ENCODE measurements at places on chromosomes 1 and 21.
A peak's percentile ranks its signal among the peaks of the same experiment; 100 is the strongest.

GRCh38 chr1:224182057-224182865, 779 bp upstream of the DEGS1 start:
- DNase-seq, result peak; percentile 40

DNA sequence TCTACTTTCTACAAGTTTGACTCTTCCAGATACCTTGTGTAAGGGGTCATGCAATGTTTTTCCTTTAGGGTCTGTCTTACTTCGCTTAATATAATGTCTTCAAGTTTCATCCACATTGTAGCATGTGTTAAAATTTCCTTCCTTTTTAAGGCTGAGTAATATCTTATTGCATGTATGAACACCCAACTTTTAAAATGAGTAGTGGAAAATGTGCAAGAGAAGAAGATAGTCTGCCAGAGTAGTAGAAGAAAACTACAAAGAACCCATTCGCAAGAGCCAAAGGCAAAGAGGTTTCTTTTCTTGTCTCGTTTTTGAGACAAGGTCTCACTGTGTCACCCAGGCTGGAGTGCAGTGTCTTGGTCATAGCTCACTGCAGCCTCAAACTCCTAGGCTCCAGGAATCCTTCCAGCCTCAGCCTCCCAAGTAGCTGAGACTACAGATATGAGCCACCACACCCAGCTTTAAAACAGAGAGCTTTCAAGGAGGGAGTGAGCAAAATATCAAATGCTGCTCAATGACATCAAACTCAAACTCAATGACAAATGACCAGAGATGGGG, 9.4 kb downstream of the IL23R start:
- DNase-seq, result no peak

- peak; percentile 7 for DNase-seq
Measured at GRCh38 chr1:65717815-65718454, 74.8 kb upstream of the PDE4B start.

- DNase-seq, result no peak
Measured at GRCh38 chr1:39569034-39569433, 7.6 kb downstream of the PABPC4 start.

GRCh38 chr1:60903591-60903990, 178.8 kb upstream of the NFIA start:
- DNase-seq, result no peak

DNA sequence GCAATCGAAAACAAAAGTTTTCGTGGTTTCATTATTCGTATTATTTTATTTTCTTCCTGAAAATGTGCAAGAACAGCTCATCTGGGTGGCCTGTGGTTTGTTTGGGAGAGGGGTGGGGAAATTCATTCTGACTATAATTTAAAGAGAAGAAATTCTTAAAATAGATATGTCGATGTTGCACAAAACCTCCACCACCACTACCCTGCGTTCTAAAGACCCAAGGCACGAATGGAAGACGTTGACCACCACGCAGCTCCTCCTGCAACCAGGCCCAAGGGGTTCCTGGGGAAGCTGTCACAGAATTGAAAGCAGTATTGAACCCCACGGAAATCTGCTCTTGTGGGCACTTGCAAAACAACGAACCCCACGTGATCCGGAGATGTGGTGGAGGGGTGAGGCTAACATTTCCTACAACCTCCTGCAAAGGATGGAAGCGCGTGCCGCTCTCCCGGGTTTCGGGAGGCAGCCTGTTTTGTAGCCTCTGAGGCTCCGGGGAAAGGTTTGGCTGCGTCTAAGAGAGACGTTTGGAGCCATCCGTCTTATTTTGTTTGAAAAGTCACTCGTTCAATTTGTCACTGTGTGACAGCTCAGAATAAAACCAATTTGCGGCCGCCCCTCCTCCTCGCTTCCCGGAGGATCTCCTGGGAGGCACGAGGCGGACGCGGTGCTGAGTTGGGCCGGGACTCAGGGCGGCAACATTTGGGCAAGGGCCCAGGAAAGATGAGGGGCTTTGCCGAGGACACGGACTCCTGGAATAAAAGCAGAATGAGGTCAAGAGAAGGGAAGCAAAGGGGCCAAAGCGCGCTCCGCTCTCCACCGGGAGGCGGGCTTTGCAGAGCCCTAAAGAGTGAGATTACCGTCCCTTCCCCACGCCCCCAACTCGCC, 810 bp upstream of the HLX start:
- DNase-seq, result no peak

DNA sequence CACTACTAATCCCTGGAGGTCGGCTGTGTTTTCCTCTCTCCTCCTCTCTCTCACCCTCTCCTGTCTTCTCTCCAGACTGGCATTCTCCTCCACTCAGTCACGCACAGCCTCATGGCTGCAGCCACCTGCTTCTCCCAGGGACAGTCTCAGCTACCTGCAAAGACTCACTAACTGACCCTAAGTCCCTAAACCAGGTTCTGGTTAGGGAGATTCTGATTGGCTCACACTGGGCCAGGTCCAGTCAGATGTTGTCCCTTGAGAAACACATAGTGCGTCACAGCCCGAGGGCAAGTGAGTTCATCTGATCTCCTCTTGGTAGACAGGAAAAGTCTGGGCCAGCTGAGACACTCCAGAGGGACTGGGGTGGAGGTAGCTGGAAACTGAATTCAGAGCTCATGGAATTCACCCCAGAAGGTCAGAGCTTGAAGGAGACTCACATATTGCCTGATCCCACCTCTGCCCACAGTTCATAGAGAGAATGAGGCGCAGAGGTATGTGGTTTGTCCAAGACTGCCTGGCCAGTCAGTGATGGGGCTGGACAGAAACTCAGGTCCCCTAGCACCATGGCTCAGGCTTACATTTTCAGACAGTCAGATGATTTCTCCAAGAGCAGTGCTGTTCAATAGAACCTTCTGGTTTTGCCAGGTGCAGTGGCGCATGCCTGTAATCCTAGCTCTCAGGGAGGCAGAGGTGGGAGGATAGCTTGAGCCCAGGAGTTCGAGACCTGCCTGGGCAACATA, 40.4 kb upstream of the RPL11 start:
- DNase-seq, result no peak

DNA sequence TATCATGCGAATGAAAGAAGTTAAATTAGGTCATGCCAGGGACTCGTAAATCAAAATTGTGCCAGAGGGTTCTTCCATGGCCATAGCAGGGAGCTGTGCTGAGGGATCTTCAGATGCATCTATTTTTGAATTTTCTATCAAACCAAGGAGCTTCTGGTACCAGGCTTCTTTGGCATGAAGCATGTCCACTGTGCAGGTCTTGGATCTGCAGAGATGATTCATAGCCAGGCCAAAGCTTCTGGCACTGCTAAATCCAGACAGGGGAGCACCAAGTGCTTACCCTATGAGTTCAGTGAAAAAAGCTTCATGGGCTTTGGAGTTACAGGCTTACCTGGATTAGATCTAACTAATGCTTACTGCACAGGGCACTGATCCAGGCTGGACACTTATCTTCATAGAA, 154.2 kb upstream of the DAB1 start:
- DNase-seq, result no peak

DNA sequence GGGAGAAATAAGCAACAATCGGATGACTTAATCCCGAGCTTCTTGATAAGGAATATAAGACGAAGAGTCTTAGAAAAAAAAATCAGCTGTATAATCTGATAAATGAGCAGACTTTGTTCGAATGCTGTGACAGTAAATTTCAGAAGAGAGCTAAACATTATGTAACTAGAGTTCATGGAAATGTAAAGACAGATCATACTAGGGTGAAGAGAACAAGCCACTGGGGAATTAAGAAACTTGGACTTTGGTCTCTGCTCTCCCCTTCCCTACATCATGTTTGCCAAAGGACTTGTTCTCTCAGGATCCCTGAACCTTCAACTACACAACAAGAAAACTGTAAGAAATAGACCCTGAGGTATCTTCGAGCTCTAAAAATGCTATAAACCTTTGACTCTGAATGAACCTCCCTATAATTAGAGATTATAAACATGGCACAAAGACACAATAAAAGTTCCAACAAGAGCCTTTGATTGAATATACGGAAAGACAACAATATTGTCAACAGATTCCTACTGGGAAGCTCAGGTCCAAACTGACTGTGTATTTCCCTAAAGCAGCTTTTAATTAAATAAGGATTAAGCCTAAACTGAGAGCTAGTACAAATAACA, 27.5 kb downstream of the FRRS1 start:
- DNase-seq, result no peak

DNA sequence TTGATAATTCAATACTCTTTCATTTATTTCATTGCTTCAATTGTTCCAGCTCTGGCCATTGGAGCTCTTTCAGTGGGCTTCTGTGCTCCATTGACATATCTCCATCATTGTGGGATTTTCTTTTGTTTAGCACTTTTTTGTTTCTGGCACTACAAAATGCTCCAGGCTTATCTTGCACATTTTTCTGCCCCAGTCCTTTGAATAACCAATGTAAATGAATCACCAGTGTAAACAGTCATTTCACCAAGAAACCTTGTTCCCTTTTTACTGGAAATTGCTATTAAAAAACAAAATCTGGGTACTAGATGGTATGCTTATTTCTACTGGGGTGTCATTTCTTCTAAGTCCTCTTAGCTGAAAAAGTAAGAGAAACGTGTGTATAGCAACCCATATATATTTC, 173.0 kb upstream of the LYPLAL1 start:
- no peak for DNase-seq

GRCh38 chr1:75632350-75632949, 21.5 kb upstream of the SLC44A5 start:
- DNase-seq, result peak; percentile 38

DNA sequence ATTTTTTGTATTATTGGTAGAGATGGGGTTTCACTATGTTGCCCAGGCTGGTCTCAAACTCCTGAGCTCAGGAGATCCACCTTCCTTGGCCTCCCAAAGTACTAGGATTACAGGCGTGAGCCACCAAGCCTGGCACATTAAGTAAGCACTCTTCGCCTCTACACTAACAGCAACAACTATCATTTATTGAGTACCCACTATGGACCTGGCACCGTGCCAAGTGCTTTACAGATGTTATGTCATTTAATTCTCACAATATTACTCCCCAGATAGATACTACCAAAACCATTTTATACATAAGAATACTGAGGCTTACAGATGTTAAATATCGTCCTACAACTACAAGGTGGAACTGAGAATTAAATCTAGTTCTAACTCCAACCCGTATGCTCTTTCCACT, 50.1 kb downstream of the TUT4 start:
- DNase-seq, result no peak

DNA sequence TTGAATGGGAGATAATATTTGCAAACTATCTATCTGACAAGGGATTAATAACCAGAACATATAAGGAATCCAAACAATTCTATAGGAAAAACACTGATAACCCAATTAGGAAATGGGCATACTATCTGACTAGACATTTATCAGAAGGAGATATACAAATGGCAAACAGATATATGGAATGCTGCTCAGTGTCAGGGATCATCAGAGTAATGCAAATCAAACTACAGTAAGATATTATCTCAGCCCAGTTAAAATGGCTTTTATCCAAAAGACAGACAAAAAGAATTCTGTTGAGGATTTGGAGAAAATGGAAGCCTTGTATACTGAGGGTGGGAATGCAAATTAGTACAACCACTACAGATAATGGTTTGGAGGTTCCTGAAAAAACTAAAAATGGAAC, 758.0 kb upstream of the B3GALT2 start:
- no peak for DNase-seq

GRCh38 chr1:245871915-245872314, 635.2 kb downstream of the SMYD3 start:
- no peak for DNase-seq

GRCh38 chr1:14737561-14738094, 139.1 kb downstream of the KAZN start:
- no peak for DNase-seq

DNA sequence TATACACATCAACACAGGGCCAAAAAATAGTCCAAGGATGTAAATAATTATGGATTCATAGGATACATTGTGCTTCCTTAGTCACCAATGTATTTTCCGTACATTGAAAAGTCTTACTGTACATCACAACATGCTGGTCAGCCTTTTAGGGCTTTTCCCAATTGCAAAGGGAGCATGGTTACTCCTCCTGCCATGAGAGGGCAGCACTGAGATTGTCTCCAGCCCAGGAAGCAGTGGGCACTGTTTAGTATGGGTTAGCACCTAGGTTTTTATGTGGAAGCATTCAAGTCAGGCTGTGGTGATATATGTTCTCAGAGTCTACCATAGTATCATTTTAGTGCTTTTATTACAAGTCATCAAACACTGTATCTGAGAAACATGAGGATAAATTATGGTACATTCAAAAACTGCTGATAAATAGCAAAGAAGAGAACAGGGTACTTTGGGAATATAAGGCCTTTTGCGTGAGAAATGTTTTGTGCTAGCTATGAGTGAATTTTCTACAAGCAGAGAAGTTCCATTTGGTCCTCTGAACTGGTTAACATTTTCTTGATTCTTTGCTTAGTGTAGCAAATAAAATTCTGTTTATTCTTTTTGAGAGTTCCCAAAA, 34.0 kb downstream of the ST6GALNAC5 start:
- DNase-seq, result peak; percentile 62

GRCh38 chr1:113217447-113218208, 144.6 kb downstream of the LRIG2 start:
- no peak for DNase-seq

DNA sequence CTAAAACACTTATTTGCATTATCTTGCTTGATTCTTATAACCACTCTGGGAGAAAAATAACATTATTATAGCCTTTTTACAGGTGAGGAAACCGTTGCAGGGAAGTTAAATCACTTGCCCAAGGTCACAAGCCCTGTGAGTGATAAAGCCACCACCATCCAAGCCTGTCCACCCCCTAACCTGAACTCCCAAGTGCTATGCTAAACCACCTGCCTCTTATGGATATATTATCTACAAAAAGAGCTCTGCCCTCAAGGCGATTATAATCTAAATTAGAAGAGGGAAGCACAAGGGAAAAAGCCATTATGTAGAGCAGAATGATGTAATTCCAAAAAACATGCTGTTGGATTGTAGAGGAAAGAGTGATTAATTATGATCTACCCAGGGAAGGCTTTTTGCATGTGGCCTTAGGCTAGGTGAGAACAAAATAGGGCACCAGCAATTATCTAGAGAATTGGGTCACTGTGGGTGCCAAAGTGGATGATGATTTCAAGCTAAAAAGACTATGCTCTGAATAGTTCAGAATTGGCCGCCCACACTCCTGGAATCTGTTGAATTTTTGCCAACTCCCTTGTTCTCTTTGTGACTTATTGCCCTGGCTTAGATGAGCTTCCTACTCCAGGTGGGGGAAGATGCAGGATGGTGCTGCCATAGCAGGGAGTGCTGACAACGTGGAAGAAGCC, 205.3 kb downstream of the FGGY start:
- no peak for DNase-seq

DNA sequence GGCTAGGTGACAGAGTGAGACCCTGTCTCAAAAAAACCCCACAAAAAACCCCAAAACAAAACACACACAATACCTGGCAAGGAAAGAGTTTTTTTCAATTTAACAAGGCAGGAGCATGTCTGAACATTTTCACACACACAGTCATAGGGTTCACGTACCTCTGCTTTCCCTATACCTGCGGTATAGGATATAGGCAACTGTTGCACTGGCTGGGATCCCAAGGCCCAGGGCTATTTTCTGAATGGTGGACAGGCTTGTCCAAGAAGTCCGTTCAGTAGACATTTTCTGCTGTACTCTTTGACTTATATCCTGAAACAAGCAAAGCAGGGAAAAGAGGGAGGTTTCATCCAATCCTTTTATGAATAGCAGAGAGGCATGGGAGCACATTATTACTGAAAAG, 7.6 kb downstream of the TDRKH start:
- no peak for DNase-seq

- DNase-seq, result no peak
Measured at GRCh38 chr21:15212206-15212605, 147.4 kb upstream of the NRIP1 start.

GRCh38 chr1:116226017-116226416, 114.8 kb downstream of the MAB21L3 start:
- no peak for DNase-seq

- no peak for DNase-seq
Measured at GRCh38 chr1:6419397-6419803, 319 bp downstream of the HES2 start.

GRCh38 chr1:28675924-28676257, 7.3 kb downstream of the GMEB1 start:
- DNase-seq, result no peak
